ENCODE measurements at places on chromosomes 5 and 9.
A peak's percentile ranks its signal among the peaks of the same experiment; 100 is the strongest.

DNA sequence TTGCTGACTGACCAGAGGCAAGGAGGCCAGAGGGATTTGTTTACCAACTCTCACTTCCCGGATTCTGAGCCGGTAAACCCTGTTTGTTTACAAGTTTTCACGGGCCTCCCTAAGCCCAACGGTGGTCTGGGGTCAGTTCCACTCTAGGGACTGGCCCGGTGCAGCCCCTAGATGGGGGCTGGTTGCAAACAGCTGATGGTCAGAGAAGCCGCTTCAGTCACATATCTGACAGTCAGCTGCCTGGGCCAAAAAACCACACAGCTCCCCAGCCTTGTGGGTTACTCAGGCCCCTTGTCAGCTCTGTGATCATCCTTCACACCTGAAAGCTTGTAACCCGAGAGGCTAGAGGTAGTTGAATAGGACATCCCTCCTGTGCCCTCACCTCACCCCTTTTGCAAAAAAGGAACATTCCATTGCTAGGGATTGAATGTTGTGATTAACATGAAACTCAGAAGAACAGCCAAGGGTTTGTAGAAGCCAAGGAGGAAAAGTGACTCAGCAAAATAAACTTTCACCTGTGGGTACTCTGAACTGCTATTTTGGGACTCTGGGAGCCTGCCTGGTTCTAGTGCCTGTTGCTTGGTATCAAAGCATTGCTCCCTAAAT, 40.4 kb downstream of the SAR1B start:
- H3K4me3 ChIP-seq: no peak overlapping the region
- H3K27ac ChIP-seq: no peak overlapping the region
- H3K4me1 ChIP-seq: peaks cover under 1% of the 10 kb centered on the region
- no peaks in the 10 kb centered on the region for H3K27me3 ChIP-seq

DNA sequence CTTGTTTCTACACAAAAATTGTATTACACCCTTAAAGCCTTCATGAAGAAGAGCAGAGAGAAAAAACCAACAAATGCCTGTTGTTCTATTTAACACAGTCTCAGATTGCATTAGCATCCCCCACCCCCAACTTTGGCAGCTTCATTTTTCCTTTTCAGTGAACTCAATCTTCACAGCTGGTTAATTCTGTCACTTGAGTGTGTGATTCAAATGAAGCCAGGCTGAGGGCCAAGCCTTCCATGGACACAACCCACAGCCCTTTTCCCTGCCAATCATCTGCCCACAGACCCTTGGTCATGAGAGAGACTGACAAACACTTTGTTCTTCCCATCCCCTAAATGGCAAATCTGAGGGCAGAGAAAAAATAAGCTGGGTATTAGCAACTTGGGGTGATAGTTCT, 217.5 kb upstream of the NMUR2 start:
- no peak overlapping the region for H3K4me3 ChIP-seq
- H3K27ac ChIP-seq: no peak overlapping the region
- H3K4me1 ChIP-seq: no peaks in the 10 kb centered on the region
- DNase-seq: no peak
- H3K36me3 ChIP-seq: no peaks in the 10 kb centered on the region

GRCh38 chr9:11743356-11743755, 949.8 kb upstream of the TYRP1 start:
- H3K27ac ChIP-seq: no peak overlapping the region
- no peaks in the 10 kb centered on the region for H3K4me1 ChIP-seq
- no peaks in the 10 kb centered on the region for H3K27me3 ChIP-seq
- no peak for DNase-seq
- H3K36me3 ChIP-seq: no peaks in the 10 kb centered on the region

- no peaks in the 10 kb centered on the region for H3K4me1 ChIP-seq
- no peaks in the 10 kb centered on the region for H3K27me3 ChIP-seq
- H3K36me3 ChIP-seq: no peaks in the 10 kb centered on the region
- DNase-seq: no peak
- no peak overlapping the region for H3K27ac ChIP-seq
Measured at GRCh38 chr5:124259017-124259416, 487.4 kb downstream of the ZNF608 start.

DNA sequence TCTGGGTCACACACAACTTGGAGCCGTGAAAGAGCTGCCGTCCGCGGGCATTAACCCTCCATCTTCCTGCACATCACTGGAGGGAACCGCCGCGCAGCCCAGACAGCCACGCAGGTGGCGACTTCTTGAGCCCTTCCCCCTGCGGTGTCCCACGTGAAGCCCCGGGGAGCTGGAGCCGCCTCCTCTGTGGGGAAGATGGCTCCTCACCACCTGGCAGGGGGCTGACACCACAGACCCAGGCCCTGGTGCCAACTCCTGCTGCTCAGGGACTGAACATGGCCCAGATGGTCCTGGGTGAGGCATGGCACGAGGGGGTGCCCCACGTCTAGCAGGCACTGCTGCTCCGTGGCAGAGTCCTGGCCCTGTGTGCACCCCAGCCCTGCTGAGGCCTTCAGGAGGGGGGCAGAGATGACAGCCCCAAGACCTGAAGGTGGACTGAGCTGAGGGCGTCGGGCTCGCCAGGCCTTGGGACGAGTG, 38.9 kb downstream of the NDUFS6 start:
- no peak for DNase-seq
- H3K4me3 ChIP-seq: no peak overlapping the region
- no peaks in the 10 kb centered on the region for H3K36me3 ChIP-seq
- no peaks in the 10 kb centered on the region for H3K27me3 ChIP-seq

- H3K36me3 ChIP-seq: peaks cover 25% of the 10 kb centered on the region
- H3K4me1 ChIP-seq: peaks cover 55% of the 10 kb centered on the region
- peak; percentile 74 for DNase-seq
- H3K27ac ChIP-seq: peak overlapping the region; percentile 80
Measured at GRCh38 chr9:33458444-33458843, 11.1 kb upstream of the AQP3 start.

GRCh38 chr5:37086466-37087173, 162.6 kb downstream of the CPLANE1 start:
- H3K36me3 ChIP-seq: no peaks in the 10 kb centered on the region
- H3K4me1 ChIP-seq: no peaks in the 10 kb centered on the region

DNA sequence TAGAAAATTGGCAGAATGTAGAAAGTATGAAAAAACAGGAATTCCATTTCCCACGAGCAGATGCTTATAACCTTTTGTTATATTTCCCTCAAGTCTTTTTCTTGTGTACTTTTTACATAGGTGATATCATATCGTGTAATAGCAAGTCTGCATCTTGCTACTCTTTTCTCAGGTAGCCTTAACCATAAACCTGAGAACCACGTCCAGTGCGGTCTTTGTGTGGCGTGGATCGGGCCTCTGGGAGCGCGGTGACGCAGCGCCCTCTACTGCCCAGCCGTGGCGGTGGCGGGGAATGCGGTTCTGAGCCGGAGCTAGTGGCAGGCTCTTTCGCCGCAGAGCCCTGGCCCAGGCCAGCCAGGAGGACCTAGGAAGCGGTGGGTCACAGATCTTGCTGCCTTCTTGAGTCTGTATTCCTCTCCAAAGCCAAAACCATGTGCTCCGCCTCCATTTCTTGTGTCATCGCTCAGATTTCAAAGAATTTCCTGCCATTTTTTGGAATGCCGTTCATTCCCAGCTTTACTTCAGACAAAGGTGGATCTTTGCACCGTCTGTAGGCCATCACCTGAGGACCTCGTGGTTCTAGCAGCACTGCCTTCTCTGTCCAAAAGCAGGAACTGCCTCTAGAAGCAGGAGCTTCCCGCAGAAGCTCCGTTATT, 71.9 kb downstream of the MVB12B start:
- H3K27ac ChIP-seq: no peak overlapping the region
- no peaks in the 10 kb centered on the region for H3K36me3 ChIP-seq
- H3K4me3 ChIP-seq: no peak overlapping the region
- peaks cover 16% of the 10 kb centered on the region for H3K4me1 ChIP-seq
- H3K27me3 ChIP-seq: no peaks in the 10 kb centered on the region
- DNase-seq: peak; percentile 40

- H3K27ac ChIP-seq: no peak overlapping the region
- H3K4me1 ChIP-seq: no peaks in the 10 kb centered on the region
- no peak for DNase-seq
- no peak overlapping the region for H3K4me3 ChIP-seq
- peaks cover 6% of the 10 kb centered on the region for H3K27me3 ChIP-seq
Measured at GRCh38 chr9:134575901-134576176, 65.8 kb upstream of the COL5A1 start.

GRCh38 chr9:11894136-11894535, 799.0 kb upstream of the TYRP1 start:
- no peak for DNase-seq
- no peaks in the 10 kb centered on the region for H3K4me1 ChIP-seq
- H3K36me3 ChIP-seq: no peaks in the 10 kb centered on the region
- H3K27ac ChIP-seq: no peak overlapping the region
- no peaks in the 10 kb centered on the region for H3K27me3 ChIP-seq

GRCh38 chr5:119328753-119329602, 26.8 kb upstream of the TNFAIP8 start:
- peak overlapping the region; percentile 9 for H3K4me3 ChIP-seq
- H3K36me3 ChIP-seq: no peaks in the 10 kb centered on the region
- peak overlapping the region; percentile 94 for H3K27ac ChIP-seq
- no peaks in the 10 kb centered on the region for H3K27me3 ChIP-seq
- H3K4me1 ChIP-seq: peaks cover 81% of the 10 kb centered on the region

DNA sequence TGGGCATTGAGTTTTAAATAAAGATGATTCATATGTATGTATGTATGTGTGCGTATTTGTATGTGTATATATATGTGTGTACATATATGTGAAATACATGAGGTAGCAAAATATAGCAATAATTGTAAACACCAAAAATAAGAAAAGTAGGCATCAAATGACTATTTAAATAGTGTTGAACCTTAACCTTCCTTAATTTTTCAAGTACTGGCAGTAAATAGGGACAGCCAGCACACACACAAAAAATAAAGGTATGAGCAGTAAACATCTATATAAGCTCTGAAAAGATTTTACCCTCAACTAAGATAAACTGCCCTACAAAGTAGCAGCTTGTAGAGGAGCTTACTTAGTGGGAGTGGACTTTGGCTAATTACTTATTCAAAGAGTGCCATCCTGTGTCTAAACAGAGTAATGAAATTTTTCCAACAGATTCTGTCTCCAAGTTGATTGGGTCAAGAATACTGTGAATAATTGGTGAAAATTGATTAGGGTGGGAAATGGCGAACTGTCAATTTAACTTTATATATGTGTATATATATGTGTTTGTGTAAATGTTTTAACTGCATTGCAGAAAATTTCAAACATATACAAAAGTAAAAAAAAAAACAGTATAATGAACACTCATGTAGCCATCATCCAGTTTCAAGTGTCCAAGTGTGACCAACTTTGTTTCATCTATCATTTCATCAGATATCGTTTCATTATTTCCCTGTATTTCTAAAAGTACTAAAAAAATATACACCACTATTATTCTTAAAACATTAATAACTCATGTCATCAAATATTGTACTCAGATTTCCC, 2.0 kb upstream of the ADAMTS6 start:
- peak overlapping the region; percentile 66 for H3K27ac ChIP-seq
- no peak for DNase-seq
- no peaks in the 10 kb centered on the region for H3K36me3 ChIP-seq
- H3K27me3 ChIP-seq: no peaks in the 10 kb centered on the region
- H3K4me1 ChIP-seq: peaks cover 8% of the 10 kb centered on the region
- H3K4me3 ChIP-seq: peak overlapping the region; percentile 64

GRCh38 chr9:104836767-104837166, 72.8 kb downstream of the NIPSNAP3B start:
- no peak overlapping the region for H3K27ac ChIP-seq
- no peaks in the 10 kb centered on the region for H3K4me1 ChIP-seq
- no peak for DNase-seq
- no peaks in the 10 kb centered on the region for H3K36me3 ChIP-seq

- H3K27ac ChIP-seq: no peak overlapping the region
- no peak for DNase-seq
- no peaks in the 10 kb centered on the region for H3K27me3 ChIP-seq
- no peaks in the 10 kb centered on the region for H3K4me1 ChIP-seq
Measured at GRCh38 chr9:118711843-118712242, 657.4 kb downstream of the BRINP1 start.

DNA sequence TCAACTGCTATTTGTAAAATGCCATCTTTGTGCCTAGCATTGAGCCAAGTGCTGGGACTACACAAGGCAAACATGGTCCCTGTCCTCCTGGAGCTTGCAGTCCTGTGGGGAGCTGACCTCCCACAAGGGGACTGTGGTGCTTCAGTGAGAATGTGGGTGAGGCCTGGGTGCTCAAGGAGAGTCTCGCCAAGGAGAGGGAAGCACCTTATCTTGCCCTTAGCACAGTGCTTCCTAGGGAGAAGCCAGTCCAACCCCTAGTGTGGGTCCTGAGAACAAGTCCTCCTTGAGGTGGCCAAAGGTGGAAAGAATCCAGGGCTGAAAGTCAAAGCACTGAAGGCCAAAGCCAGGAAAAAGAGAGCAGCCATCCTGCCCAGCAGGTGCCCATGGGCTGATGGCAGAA, 31.1 kb upstream of the MVB12B start:
- H3K27ac ChIP-seq: no peak overlapping the region
- H3K4me3 ChIP-seq: no peak overlapping the region
- no peaks in the 10 kb centered on the region for H3K36me3 ChIP-seq
- no peaks in the 10 kb centered on the region for H3K4me1 ChIP-seq
- peaks cover 3% of the 10 kb centered on the region for H3K27me3 ChIP-seq

GRCh38 chr5:67612961-67613360, 416.4 kb upstream of the CD180 start:
- H3K4me1 ChIP-seq: no peaks in the 10 kb centered on the region
- DNase-seq: no peak
- H3K36me3 ChIP-seq: no peaks in the 10 kb centered on the region
- H3K27me3 ChIP-seq: no peaks in the 10 kb centered on the region
- no peak overlapping the region for H3K4me3 ChIP-seq
- H3K27ac ChIP-seq: no peak overlapping the region

- no peak overlapping the region for H3K27ac ChIP-seq
- no peak for DNase-seq
- H3K27me3 ChIP-seq: no peaks in the 10 kb centered on the region
Measured at GRCh38 chr5:169746147-169746694, 109.1 kb downstream of the DOCK2 start.

GRCh38 chr5:119678351-119679028, 49.1 kb downstream of the FAM170A start:
- no peaks in the 10 kb centered on the region for H3K27me3 ChIP-seq
- no peaks in the 10 kb centered on the region for H3K4me1 ChIP-seq
- no peak for DNase-seq
- no peaks in the 10 kb centered on the region for H3K36me3 ChIP-seq

GRCh38 chr5:99032234-99033013, 103.6 kb upstream of the CHD1 start:
- no peaks in the 10 kb centered on the region for H3K36me3 ChIP-seq
- H3K27me3 ChIP-seq: no peaks in the 10 kb centered on the region
- peaks cover 4% of the 10 kb centered on the region for H3K4me1 ChIP-seq
- DNase-seq: no peak

GRCh38 chr5:154999865-155000264, 13.7 kb upstream of the KIF4B start:
- H3K4me1 ChIP-seq: no peaks in the 10 kb centered on the region
- DNase-seq: no peak
- no peaks in the 10 kb centered on the region for H3K36me3 ChIP-seq

GRCh38 chr5:34767180-34767579, 71.8 kb upstream of the TTC23L start:
- H3K4me1 ChIP-seq: no peaks in the 10 kb centered on the region
- no peak overlapping the region for H3K27ac ChIP-seq
- DNase-seq: no peak
- H3K4me3 ChIP-seq: no peak overlapping the region
- no peaks in the 10 kb centered on the region for H3K36me3 ChIP-seq

- no peak overlapping the region for H3K27ac ChIP-seq
- H3K27me3 ChIP-seq: no peaks in the 10 kb centered on the region
- H3K4me1 ChIP-seq: no peaks in the 10 kb centered on the region
- H3K4me3 ChIP-seq: no peak overlapping the region
Measured at GRCh38 chr5:77859306-77859705, 83.2 kb upstream of the TBCA start.

- no peaks in the 10 kb centered on the region for H3K4me1 ChIP-seq
- H3K36me3 ChIP-seq: no peaks in the 10 kb centered on the region
- H3K4me3 ChIP-seq: no peak overlapping the region
- no peak for DNase-seq
Measured at GRCh38 chr5:60340965-60341471, 358.9 kb downstream of the DEPDC1B start.

Data from effector memory CD4-positive, alpha-beta T cell (primary cell).